T-helper 17 cell (primary cell): ENCODE measurements at places on chromosomes 7 and 10.

- DNase-seq, result no peak
Measured at GRCh38 chr7:117173035-117173770, 149.7 kb downstream of the WNT2 start.

GRCh38 chr7:73557397-73558257 is at the start of gene BCL7B:
BCL7B (minus strand) TSS chr7:73557690; CDS start chr7:73557578, 112 bp downstream.
- DNase-seq, result peak; percentile 78

- DNase-seq, result no peak
Measured at GRCh38 chr10:132374176-132374575, 22.8 kb upstream of the PWWP2B start.

DNA sequence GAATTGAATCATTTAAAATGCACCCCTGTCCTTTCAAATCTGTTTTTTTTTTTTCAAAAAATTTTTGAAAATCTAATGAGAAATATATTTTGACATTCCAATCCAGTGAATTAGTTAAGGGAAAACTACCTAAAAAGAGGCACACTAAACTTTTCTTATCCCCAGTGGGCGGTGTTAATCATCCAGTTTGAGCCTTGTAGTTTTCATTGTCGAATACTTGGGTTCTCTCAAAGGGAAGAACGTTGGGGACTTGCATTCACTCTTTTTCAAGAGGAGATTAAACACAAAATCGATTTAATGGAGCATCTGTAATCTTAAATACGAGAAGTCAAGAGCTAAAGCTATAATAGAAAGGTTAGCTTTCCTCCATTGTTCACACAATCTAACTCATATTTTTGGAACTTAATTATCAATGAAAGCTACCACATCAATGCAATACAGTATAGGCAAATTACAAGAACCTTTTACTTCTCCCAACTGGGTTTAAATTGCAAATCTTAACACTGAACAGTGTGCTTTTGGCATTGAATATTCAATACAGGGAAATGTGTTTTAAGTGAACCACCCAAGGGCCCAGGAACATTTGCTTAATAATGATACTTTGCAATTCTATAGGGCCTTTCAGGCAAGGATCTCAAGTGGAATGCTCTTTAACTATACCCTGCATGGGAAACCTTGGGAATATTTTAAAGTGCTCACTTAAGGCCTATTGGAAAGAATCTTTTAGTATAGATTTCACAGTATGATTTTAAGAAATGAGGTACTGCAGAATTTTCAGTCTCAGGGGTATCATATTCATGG is 13.1 kb upstream of the SP8 start:
- DNase-seq, result no peak

DNA sequence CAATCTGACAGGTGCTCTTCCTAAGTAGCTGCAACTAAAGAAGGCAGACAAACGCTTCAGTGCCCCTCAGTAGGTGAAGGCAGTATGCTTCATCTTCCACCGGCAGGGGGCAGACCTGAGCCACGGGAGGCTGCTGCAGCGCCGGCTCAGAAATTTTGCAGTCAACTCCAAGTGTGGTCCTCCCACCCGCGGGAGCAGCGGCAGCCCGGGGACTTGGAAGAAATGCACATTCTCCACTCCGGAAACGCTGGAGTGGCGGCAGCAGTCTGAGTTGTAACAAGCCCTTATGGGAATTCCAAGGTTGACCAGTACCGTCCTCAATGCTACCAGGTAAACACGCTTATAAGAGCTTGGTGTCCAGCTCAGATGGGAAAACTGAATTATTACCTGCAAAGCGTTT is 3.4 kb downstream of the IGFBP3 start:
- DNase-seq, result peak; percentile 70

- DNase-seq, result no peak
Measured at GRCh38 chr10:49534670-49535381, 4.1 kb downstream of the ERCC6 start.

DNA sequence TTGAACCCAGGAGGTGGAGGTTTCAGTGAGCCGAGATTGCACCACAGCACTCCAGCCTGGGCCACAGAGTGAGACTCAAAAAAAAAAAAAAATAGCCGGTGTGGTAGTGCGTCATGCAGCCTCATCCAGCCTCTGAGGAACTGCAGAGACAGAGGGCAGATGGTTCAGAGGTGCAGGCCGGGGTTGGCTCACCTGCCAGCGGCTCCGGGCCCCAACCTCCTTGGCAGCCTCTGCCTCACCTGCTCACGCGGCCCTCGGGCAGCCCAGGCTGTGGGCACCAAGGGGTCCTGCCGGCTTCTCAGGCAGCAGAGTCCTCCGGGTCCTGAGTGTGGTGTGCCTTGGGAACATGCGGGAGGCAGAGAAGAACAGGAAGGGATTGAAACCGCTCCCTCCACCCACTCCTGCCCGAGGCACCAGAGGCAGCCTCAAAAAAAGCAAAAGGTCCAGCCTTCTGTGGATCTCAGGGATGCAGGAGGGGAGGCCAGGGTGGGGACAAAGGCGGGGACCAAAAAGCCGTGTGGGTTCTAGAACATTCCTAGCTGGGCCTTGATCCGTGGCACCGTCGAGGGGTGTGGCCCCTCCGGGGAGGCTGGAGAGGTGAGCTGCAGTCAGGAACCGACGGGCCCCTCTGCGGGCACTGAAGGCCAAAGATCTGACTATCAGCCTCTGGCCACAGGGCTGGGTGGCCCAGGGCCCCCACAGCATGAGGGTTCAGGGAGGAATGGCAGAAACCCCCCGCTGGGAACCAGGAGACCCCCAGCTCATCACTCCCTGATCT is 55.4 kb upstream of the DNAJB6 start:
- DNase-seq, result no peak

DNA sequence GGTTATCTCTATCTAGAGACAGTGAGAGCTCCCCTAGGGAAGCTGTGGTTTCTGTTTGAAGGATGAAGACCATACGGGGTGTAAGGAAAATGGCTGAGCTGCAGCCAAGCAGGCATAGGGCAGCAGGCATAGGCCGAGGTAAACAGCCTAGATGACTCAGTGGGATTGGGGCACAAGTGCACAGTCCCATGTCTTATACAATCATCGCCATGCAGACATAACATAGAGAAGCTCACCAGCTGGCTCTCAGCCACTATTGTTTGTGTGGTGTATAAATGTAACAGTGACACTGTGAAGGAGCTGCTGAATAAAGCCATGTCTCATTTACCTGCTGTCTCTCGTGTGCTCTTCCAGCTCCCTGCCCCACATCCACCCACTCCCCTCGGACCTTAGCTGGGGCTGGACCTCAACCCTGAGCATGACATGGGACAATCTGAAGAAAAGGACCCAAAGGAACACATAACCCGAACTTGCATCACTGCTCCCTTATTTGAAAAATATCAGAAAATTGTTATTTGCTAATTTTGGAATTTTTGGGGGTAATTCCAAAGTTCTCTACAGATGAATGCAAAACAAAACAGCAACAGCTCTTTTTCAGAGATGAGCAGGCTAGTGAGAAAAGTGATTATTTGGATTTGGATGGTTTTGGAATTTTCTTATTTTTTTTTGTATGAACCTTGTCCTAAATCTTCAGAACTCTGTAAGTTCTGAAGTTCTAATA is 582.7 kb downstream of the REEP3 start:
- DNase-seq, result no peak

DNA sequence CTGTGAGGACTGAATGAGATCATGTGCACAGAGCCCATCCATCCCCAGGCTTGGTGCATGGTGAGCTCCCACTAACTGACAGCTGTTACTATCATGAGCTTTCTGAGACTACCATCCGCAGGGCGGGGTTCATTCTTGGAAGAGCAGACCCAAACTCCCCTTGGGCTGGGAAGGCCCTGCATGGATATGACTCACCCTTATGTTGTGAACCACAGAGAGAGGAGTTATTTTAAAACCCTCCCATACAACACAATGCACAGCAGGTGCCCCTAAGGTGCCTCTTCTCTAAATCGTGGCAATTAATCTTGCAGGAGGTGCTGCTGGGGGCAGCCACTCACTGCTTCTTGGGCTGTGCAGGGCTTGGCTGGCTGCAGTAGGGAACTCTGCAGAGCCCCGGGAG is 219.1 kb downstream of the GFRA1 start:
- no peak for DNase-seq

DNA sequence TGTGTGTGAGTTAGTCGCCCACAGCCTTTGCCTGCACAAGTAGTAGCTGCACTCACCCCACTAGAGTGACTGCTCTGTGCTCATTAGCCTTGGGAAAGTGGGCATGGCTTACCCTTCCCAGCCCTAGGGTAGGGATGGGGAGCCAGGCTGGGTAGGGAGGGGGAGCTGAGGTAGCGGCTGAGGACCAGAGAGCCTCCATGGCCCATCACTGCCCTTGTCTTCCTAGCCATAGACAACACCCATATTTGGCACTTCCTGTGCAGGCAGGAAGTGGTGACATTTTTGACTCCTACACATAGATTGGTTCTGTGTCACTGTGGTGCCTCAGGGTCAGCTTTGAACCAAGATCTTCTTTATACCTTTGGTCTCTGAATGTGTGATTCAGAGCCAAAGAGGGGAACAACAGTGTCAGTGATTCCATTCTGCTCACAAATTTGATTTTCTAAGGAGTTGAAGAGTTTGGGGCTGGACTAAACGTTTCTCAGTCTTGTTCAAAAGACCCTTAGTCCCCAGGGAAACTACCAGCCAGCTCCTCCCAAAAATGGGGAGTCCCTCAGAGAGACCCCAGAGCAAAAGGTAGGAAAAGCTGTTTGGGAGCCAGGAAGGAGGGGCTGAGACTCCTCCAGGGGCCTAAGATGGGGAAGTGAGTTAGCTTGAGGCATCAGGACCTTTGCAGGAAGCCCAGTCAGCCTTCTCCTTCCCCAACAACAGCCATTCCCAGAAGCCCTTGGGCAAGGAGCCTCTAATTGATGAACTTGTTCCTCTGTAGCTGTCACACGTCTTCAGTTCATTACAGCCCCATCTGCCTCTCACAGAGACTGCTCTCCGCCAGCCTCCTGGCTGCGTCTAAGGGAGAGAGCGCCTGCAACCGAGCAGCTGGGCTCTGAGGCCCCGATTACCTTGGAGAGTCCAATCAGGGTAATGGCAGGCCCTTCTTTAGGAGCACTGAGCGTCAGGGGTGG is 135.0 kb downstream of the CDH23 start:
- DNase-seq, result no peak

- no peak for DNase-seq
Measured at GRCh38 chr10:95341716-95342130, 50.9 kb upstream of the PDLIM1 start.
